ENCODE measurements at places on chromosomes 7 and 10.

DNA sequence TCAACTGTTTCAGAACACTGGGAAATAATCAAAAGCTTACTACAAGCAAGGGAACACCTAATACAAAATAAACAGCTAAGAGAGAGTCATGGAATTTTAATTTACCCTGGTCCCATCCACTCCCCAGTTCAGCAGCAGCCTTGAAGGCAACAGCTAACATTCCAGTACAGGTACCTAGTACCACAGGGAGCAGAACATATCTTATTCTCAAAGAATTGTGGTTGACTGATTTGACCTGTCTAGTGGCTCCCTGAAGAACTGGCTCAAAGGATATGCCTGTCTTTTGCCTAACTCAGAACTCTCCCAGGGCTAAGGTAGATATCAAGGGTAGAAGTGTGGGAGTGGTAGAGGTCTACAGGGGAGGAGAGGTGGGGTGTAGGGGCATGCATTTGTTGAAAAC, 32.3 kb downstream of the SMURF1 start:
- DNase-seq, result no peak

GRCh38 chr7:132336797-132337196, 239.5 kb downstream of the PLXNA4 start:
- DNase-seq, result no peak

GRCh38 chr10:9668411-9668810, 1349.3 kb upstream of the CELF2 start:
- no peak for DNase-seq

GRCh38 chr7:156735851-156736250, 95.3 kb downstream of the RNF32 start:
- no peak for DNase-seq

GRCh38 chr10:122541541-122542002, 19.0 kb upstream of the DMBT1 start:
- peak; percentile 93 for DNase-seq

DNA sequence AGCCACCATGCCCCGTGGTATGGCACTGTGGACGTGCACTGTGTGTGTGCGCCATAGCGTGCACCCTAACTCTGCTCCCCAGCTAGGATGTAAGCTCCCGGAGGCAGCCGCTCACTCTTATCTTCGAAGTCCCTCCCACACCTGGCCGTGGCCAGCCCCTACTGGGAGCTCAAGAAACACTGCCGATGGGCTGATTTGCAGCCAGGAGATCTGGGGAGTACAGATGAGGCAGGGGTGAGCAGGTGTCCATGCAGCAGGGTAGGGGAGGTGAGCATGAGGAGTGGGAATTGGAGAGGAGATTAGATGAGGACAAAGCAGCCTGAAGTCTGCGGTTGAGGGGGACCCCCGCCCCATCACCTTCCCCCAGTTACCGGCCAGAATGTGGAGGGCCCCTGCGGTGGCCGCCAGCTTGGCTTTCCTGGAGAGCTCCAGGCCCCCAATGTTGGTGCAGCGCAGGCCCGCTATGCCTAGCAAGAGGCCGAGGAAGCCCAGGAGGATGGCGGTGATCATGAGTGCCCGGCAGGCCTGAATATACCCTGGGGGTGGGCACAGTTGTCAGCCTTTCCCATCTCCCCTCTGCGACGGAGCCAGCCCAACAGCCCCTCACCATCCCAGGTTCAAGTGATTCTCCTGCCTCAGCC, 3.6 kb downstream of the CLDN15 start:
- no peak for DNase-seq

DNA sequence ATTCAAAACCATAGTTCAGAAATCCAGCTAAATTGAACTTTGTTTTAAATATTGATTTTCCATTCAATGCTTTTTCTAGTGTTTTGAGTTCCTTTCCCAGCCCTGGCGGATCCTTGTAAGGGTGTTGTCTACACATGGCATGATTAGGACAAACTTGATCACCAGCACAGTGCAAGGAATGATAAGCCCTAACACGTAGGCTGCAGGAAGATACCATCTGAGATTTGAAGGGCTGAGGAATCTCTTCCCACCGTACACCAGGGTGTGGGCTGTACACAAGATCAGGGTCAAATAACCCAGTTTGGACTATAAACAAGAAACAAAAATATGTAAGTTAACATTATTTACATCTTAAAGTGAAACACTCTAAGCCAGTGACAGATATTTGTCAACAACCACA, 27.4 kb downstream of the STEAP4 start:
- no peak for DNase-seq

- no peak for DNase-seq
Measured at GRCh38 chr10:96205580-96205979, 65.8 kb downstream of the BLNK start.

DNA sequence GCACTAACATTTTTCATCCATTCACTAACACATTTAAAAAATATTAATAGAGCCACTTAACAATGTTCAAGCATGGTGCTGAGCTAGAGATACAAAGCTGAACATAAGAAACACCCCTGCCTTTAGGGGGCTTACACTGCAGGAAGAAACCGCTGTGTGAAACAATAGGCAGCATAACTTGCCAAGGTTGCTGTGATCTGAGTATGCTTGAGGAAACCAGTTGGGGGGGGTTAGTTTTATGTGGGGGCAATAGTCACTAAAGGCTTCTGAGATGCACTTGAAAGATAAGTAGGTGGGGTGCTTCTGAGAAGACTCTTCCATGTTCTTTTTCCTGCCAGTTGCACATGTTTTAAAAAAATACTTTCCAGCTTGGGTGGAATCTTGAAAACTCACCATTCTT, 2.8 kb downstream of the RBM17 start:
- peak; percentile 62 for DNase-seq

DNA sequence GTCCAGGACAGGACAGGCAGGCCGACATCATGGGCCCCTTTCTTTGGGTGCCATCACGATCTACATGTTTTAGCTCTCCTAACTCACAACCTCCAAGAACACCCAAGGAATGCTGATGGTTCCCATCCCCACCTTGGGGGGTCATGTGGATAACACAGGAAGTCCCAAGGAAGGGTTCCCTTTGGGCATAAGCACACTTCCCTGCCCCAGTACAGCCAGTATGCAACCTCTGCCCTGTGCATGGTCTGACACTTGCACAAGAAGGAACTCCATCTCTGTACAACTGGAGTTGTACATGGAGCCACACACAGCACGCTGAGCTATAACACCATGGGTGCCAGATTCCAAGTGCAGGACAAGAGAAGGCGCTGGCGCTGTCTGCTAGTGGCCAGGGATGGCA, 11.0 kb downstream of the MAT1A start:
- DNase-seq, result no peak

- peak; percentile 57 for DNase-seq
Measured at GRCh38 chr7:44072364-44073231, 7.2 kb upstream of the PGAM2 start.

- no peak for DNase-seq
Measured at GRCh38 chr10:133592716-133593115, 27.3 kb upstream of the SYCE1 start.

DNA sequence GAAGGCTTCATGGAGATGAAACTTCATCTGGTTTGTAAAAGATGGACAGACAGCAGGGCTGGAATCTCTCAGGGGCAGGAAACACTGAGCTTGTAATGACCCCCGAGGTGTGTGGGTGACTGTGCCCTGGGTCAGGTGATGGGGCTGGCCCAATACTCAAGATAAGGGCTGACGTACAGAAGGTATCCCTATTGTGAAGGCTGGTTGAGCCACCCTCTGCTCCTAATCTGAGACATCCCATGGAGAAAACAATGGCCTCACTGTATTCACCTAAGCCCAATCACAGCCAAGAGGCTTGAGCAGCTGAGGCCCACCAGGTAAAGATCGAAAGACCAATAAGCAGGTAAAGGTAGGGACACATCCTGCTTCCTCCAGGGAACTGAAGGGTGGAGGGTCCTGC, 34.8 kb upstream of the NUB1 start:
- no peak for DNase-seq

DNA sequence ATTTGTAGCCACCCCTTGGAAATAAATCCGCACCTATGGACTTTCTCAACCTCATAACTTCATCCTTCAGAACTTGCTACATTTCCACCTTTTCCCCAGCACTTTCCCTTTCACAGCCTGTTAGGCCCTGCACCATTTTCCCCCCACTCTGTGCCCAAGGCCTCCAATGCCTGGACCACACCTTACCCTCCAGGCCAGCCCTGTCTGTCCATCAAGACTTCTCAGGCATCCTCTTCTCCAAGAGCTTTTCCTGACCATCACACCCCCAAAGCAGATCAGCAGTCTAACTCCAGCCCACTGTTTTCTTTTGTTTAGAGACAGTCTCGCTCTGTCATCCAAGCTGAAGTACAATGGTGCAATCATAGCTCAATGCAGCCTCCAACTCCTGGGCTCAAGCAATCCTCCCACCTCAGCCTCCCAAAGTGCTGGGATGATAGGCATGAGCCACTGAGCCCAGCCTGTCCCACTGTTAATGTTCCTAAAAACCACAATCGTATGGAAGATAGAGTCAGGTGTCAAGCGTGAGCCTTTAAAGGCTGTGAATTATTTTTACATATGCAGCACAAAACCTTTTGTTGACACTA, 116.8 kb downstream of the PARD3 start:
- DNase-seq, result no peak

- no peak for DNase-seq
Measured at GRCh38 chr10:14302035-14302434, 28.7 kb downstream of the FRMD4A start.

DNA sequence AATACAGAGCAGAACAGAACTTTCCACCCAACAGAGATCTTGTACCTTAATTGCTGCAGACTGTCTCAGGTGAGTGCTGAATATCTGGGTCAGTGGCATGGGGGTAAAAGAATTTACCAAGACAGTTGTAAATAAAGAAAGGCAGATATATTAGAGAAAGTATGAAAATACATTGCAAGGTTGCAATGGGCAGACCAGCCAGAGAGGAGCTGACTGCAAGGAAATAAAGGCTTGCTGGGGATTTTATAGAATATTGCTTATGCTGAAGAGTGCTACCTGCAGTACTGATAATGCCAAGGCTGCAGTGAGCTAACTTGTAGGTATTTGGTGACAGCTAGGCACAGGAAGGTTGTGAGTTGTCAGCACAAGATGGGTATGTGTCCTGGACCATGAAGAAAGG, 171.0 kb upstream of the TRIM24 start:
- no peak for DNase-seq

- DNase-seq, result no peak
Measured at GRCh38 chr7:29968683-29969395, 20.8 kb downstream of the SCRN1 start.

- no peak for DNase-seq
Measured at GRCh38 chr10:125442856-125443540, 240.0 kb downstream of the TEX36 start.

DNA sequence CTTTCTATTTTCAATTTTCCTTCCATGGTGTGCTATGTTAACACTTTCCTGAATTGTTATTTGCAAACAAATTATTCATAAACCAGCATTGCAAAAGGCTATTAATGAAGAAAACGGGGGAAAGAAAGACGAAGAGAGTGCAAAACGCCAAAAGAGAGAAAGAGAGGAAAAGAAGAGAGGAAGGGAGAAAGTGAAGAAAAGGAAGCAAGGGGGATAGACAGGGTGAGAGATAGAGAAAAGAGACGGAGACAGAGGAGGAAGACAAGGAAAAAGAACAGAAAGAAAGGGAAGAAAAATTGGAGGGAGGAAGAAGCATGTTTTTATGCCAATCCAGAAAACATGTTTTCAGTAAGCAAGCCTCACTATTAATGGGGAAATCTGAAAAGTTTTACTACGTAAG, 310.6 kb downstream of the TFEC start:
- no peak for DNase-seq

- no peak for DNase-seq
Measured at GRCh38 chr7:125773113-125773785, 843.6 kb upstream of the POT1 start.

DNA sequence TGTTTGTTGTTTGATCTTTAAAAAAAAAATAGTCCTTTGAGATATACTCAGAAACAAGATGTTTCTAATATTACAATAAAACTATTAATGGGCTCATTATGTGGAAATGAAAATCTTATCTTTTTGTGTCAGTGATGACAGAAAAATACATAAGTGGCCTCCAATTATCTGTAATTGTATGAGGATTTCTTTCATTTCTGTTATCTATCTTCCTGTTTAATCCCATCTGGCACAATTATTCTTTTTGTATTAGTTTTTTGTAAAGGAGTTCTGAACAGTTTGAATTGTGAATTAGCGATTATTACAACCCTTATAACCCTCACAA, 270.8 kb downstream of the BBS9 start:
- no peak for DNase-seq

DNA sequence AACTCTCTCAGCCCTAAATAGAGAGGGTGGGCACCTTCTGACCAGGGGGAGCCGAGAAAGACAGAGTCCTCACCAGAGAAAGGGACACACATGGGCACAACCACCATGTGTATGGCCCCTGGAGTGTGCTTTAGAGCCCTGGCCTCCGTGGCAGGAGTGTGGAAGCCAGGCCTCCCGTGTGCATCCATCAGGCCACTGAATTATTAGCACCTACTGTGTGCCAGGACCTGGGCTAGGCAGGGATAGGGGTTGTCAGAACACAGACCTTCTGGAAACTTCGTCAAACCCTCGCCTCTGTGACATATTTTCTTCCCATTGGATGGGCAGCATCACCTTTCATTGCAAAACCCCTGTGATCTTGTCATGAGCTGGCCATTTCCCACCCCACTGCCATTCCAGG, 78.5 kb downstream of the ZMIZ1 start:
- DNase-seq, result no peak

DNA sequence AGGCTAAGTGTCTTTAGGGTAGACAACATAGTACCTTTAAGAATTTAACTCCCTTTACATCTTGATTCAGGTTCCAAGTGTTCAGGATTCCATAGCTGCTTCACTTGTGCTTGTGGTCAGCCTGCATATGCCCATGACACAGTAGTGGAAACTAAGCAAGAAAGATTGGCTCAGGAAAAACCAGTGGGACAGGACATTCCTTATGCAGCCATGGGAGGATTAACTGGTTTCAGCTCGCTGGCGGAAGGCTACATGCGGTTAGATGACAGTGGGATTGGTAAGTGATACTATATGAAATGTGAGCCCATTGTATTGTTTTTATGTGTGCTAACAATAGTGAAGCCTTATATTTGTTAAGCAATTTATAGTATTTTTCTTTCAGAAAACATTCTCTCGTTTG, 11.3 kb downstream of the FAM221A start:
- DNase-seq, result no peak

- no peak for DNase-seq
Measured at GRCh38 chr7:104794154-104794553, 219.9 kb upstream of the KMT2E start.

- DNase-seq, result no peak
Measured at GRCh38 chr10:116861796-116862195, 12.5 kb downstream of the ENO4 start.

DNA sequence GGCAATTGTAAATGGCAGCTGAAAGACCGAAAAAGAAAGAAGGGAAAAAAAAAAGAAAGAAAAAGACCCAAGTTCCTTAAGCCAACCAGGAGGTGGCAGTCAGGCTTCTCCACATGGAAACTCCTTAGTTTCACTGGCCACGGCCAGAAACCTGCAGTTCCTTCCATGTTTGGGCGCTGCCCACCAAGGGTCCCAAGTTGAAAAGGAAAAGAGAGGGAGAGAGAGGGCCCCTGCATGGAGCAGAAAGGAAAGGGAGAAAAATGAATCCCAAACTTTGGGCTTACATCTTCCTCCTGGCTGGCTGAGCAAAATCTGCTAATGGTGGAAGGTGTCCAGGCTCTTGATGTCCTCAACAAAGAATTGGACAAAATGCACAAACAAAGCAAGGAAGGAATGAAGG, 31.8 kb upstream of the ABCA13 start:
- peak; percentile 33 for DNase-seq
